Forelimb muscle (tissue), 1 donor: ENCODE measurements at places on chromosomes 4 and X.

DNA sequence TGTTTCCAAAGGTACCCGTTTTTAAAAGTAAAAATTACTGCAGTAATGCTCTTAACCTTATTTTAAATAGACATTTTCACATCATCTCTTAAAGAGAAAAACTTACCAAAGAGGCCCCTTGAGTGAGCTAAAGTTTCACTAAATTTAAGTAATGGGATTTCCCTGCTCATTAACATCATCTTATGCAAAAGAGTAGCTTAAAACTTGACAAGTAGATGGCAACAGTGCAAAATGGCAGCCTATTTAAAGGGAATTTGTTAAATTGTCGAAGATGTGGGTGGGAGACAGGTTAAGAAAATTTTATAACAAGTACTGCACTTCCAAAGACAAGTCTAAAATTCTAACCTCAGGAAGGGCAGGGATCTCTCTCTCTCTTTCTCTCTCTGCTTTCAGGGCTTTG, 271.7 kb upstream of the LDB2 start:
- no peak for DNase-seq

DNA sequence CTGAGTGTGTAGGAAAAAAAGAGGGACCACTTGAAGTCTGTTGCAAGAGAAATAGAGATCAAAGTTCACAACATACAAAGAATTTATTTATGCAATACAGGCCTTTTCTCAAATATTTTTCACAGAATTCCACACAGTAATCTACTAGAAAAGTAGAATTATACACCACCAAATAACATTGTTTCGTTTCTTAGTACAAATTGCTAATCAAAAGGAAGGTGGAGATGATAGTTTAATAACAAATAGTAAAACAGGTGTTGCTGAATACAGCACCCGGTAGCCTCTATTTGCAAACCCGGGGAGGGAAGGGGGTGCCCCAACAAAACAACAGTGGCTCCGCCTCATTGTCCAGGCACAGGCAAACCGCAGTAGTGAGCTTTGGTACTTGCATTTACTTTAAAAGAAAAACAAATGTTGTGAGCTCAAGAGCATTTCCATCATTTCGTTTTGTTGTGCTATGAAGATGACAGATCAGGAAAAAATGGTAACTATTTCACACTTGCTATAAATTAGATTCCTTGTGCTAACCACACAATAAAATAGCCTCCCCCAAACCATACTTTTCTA, 186.4 kb downstream of the DCLK2 start:
- no peak for DNase-seq

DNA sequence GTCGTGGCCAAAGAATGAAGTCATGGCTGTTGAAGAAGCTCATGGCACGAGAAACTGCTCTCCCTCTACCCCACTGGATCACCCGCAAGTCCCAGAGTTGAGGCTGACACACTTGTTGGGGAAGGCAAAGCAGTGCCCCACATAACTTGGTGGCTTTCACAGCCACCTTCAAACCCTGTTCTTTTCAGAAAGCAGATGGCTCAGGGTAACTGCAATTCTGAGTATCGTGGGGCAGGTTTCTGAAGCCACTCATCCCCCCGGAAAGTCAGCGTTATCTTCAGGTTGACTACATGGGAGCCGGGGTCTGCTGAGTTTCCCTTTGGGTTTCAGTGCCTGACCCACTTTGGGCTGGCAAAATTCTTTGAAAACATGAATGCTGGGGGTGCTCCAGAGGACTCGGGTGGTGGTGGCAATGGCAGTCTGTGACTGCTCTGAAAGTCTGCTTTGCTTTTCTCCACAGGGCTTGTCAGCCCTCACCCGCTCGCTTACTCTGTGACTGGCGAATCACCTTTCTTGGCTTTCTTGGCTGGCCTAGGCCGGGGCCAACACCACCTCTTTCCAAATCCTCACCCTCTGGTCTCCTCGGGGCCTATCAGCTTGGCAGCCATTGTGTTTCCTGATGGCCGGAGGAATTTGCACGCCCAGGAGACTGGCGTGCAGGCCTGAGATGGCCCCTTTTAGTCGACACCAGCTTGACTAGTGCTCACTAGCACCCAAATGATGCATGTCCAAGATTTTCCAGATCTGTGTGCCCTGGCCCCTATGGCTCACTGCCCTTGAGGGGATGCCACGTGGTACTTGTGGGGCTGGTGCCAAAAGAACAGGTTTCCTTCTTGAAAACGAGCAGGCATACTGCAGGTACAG, 7.3 kb downstream of the PPP1R3F start:
- DNase-seq = no peak

DNA sequence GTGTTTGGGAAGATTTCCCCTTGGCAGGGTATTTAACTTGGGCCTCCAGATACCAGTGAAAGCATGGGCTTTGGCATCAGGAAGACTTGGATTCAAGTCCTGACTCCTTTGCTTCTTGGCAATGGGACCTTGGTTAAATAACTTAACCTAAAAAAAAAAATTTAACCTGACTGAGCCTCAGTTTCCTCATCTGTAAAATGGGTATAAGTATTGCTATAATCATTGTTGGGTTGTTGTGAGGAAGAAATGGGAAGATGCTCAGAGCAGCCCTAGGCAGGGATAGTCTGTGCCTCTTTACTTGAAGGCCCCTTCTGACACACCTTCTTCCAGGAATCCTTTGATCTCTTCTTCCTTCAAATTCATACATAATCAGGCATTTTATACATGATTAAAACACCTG, 70.3 kb downstream of the ZCCHC12 start:
- no peak for DNase-seq

GRCh38 chr4:168039593-168039992, 52.7 kb upstream of the ANXA10 start:
- DNase-seq = no peak

- no peak for DNase-seq
Observed at GRCh38 chr4:16161851-16162408, 64.3 kb downstream of the TAPT1 start.

DNA sequence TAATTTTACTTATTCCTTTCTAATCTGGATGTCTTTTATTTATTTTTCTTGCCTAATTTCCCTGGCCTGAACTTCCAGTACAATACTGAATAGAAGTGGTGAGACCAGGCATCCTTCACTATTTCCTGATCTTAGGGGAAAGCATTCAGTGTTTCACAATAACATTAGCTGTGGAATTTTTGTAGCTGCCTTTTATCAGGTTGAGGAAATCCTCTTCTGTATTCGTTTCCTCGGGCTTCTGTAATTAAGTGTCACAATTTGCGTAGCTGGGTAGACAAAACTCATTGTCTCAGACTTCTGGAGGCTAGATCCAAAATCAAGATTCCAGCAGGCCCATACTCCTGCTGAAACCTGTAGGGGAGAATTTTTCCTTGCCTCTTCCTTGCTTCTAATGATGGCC, 598.4 kb upstream of the FTHL17 start:
- DNase-seq = no peak

DNA sequence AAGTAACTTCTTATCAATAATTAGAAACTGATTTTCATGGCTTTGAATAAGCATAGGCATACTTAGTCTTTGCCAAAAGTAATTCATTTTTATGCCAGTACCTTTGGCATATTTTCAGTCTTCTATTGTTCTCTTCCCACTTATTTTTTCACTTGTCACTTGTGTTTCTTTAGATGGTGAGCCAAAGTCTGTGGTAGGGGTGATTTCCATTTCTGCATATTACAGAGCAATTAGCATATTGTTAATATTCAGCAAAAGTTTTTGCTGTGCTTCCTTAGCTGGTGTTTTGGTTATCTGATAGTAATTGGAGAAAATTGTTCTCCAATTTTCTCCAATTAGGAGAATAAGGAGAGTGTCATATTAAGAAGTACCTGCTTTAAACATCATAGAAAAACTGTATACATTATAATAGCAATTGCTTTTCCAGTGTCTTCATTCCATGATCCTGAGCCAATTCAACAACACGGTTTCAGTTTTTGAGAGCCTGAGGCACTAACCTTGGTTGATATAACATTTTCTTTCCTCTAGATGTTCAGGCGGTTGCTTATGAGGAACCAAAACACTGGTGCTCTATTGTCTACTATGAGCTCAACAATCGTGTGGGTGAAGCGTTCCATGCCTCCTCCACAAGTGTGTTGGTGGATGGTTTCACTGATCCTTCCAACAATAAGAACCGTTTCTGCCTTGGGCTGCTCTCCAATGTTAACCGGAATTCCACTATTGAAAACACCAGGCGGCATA, 64.7 kb downstream of the SMAD1 start:
- DNase-seq = no peak

- no peak for DNase-seq
Observed at GRCh38 chr4:15936495-15936894, 2.0 kb downstream of the FGFBP1 start.

GRCh38 chrX:77922787-77923186, 12.3 kb downstream of the ATP7A start:
- DNase-seq = no peak

DNA sequence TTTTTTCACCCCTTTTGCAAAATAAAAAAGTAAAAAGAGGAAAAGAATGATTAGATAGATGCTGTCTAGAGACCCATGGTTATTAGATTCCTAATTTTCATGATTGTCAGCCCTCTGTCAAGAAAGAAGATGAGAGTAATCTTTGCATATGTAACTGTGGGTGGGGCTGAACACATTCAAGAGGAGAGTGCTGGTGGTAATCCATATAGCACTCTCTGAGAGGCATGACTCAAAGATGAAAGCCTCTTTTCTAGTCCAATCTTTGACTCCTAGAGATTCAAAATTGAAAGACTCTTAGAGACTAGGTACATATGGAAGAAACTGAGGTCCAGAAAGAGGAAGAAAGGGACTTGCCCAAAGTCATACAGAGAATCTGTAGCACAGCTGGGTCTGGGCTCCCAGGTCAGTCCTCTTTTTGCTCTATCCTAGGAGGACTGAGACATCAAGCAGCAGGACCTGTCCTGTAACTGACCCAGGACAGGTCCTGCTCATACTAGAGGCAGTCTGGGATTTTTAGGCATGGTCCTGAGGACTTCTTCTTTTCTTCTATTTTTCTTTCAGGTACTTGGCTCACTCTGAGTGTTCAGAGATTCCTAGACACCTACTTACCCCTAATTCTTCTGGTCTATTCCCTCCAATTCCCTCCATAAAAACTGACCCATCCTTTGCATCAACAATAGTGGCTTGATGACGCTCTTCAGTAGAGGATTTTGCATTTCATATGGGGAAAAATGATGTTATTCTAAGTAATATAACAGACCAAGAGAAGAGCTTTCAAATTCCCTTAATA, 23.8 kb downstream of the VSIG4 start:
- no peak for DNase-seq
